ENCODE measurements at places on chromosomes 1 and 21. TPM values are rescaled to one million over a fixed set of nuclear protein-coding genes. Genes with fewer than 3 reads are reported as not detected.
A peak's percentile ranks its signal among the peaks of the same experiment; 100 is the strongest.

DNA sequence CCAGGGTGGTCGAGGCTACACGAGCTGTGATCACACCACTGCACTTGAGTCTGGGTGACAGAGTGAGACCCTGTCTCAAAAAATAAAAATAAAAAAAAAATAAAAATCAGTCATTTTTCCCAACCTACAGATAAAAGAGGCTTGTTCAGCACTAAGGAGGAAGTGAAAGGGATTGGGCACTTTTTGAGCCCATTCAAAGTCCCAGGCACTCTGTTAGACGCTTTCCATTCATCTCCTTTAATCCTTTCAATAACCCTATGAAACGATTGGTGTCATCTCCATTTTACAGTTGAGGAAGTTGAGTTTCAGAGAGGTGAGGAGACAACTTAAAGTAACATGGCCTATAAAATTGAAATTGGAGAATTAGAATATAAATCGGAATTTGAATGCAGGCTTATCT lies 10.4 kb upstream of the AGO4 start:
- DNase-seq: no peak

GRCh38 chr1:217605390-217605789 lies 25.5 kb downstream of the GPATCH2 start:
- no peak for DNase-seq

- no peak for DNase-seq
Observed at GRCh38 chr1:203048086-203048485, 21.8 kb downstream of the PPFIA4 start.

DNA sequence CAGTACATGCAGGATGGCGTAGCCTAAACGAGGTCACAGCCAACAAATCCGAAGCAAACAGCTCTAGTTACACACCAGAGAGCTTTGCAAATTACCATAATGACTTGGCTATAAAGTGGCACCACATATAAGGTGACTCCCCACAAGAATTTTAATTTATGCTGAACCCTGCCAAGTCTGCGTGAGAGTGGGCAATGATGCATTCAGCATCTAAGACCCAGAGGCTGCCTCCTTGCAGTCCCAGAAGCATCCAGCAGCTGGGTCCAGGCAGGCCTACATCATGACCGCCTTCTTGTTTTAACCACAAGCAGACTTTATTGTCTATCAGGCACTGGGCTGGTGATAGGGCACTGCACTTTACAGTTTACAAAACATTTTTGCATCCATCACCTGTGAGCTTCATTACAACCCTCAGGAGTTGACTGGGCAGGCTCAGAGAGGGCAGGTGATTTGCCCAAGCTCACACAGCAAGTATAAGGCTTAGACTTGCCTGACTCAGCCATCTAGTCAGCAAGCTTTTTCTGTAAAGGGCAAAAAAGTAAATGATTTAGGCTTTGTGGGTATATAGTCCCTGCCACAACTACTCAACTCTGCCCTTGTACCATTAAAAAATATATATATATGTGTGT lies 134.6 kb downstream of the GLIS1 start:
- DNase-seq: no peak

GRCh38 chr21:35119501-35120047 lies 70.5 kb upstream of the RUNX1 start:
- DNase-seq: no peak

DNA sequence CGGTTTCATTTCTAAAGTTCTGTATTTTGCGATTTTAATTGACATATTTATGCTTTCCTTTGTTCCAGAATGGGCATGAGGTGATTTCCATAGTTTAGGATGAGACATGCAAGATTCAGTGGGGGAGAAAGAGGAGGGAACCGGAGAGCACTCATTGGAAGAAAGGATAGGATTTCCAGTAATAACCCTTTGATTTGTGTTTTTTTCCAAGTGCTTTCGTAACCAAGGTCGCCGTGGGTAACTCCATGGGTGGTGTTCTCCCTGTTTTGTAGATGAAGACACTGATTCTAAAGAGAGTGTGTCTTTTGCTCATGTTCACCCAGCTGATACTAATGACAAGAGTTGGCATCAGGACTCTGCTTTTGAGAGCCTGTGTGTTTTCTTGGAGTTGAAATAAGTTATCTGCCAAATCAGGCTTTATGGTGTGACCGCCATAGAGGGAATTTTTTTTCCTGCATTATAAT lies 170.1 kb downstream of the DHRS3 start:
- DNase-seq: no peak

DNA sequence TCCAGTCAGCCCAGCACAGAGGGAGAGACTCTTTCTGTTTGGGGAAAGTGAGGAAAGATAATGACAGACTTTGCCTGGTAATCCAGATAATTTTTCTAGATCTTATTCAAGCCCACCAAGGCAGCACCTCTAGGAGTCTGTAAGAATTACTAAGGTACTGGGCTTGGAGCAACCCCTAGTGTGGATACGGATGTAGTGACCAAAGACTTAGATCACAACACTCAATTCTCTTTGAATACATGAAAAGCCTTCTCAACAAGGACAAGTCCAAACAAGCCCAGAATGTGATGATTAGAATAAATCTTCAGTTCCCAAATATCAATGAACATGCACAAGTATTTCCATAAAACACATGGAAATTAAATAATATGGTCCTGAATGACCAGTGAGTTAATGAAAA lies 206.9 kb downstream of the MRPL39 start:
- no peak for DNase-seq

GRCh38 chr1:158062174-158062573 lies 68.7 kb downstream of the KIRREL1 start:
- no peak for DNase-seq

GRCh38 chr1:238624776-238625175 lies 734.1 kb upstream of the ZP4 start:
- DNase-seq: no peak

DNA sequence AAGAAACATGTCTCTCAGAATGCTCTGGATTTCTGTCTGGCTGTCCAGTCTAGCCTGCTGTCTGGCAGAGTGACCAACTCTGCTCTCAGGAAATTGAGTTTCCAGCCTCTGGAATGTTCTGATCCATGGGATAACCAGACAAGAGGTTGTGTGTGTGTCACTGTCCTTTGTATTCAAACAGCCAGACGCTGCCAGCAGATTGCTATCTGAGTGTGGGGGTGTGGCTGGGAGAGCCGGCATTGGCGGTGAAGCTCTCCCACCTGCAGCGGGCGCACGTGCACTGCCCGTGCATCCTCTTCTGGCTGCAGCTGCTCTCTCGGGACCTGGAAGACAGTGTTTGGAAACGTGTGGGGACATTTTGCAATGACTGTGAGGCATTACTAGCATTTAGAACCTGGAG lies 26.1 kb downstream of the PKP1 start:
- peak; percentile 94 for DNase-seq

DNA sequence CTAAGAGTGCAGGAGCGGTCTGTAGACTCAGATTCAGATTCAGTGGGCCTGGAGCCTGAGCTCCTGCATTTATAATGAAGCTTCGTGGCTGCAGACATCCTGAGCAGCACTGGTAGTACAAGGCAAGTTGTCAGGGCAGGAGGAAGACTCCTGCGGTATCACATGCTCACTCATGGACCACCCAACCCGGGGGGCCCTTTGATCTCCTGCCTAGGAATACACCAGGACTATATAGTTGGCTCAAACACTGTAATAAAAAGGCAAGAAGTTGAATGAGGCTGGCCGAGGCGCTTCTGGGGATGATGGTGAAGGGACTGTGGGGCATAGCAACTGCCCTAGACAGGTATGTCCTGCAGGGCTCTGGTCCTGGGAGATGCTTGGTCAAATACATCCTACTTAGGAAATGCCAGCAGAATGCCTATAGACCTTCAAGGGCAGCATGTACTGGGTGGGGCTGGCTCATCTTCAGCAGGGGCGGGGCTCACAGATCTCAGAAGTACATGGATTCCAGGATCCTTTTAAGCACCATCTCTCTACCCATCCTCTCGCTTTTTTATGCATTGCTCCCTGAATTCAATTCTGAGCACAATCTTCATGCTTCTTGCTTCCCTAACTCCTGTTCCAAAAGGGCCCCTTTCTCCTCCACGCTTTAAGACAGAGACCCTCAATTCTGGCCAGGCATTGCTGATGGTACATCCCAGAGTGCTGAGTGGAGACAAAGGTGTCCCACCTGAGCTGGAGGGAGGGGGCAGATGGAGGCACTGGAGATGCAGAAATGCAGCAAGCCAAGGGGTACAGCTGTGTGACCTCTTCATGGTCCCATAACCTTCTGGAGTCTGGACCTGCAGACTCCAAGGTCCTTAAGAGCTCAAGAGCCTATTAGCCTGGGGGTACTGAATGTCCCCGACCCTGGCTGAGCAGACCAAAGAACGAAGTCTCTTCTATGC lies 2.1 kb upstream of the RAP1GAP start:
- no peak for DNase-seq

DNA sequence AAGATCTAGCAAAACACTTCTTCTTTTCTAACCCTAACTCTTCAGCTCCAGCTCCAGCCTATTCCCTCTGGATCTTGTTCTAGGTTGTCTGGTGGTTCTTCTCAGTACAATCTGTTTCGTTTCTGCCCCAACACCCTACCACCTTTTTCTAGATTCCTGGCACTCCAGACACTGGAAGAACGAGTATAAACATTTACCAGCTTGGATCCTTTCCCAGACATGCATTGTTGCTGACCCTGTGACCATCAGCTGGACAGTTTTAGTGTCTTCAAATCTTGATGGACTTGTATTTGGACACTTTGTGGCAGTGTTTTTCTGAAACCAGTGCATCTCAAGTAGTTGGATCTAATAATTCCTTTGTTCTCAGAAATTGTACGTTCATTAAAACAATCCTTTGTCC lies 30.6 kb upstream of the CACNA1E start:
- no peak for DNase-seq

DNA sequence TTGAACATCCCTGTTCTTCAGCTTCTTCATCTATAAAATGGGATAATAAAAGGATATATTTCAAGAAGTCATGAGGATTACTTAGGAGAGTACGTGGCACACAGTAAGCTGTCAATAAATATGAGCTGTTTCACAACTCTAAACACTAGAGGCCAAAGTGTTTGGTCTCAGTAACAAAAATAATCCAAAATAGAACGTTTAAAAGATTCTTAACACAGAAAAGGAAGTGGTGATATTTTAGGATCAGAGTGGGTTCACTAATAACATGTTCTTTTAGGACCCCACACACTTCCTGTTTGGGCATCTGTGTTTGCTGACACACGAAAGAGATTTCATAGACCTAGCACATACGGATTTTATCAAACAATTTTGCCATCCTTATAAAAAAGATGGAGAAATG lies 32.9 kb downstream of the TNFSF18 start:
- no peak for DNase-seq

- DNase-seq: no peak
Observed at GRCh38 chr21:31234936-31235335, 109.1 kb downstream of the TIAM1 start.

- peak; percentile 88 for DNase-seq
Observed at GRCh38 chr1:225891229-225891972, 2.5 kb upstream of the LEFTY1 start.

- DNase-seq: no peak
Observed at GRCh38 chr1:23624440-23624839, 65.1 kb upstream of the ID3 start.

DNA sequence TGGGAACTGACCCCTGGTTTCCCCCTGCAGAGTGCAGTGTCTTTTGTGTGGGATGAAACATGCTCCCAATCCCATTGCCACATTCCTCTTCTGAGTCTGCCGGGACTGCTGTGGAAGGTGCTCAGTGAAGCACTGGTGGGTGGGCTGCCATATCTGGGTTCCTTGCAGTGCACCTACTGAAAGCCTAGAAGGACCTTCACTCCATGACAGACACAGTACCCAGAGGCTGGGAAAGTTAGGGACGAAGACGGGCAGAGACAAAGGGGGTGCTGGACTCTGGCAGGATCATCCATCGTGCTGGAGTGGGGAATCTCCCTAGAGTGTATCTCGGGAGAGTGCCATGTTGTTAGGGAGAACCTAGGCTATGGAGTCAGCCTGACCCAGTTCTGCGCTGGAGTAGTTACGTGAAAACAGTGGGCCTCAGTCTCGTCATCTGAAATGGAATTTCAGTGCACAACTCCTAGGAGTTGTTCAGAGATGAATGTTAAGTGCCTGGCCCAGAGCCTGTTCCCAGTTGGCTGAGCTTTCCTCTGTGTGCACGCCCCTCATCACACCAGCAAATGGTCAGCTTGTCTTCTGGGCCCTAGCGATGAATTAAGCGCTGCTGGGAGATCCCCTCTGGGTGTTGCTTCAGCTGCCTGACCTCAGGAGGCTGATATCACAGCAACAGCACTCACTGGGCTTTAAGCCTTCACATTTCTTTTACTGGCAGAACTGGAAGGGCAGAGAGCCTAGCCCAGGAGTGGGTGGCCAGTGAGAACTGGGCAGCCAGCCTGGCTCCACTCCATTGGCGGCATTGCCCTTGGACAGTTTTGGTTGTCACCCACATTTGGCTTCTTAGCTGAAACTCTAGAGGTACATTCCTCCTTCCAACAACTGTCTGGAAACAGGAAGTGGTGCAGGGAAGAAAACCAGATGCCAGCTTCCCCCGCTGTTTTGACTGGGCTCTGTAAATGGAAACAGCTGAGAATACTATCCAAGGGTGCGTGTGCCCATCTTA lies 479.8 kb upstream of the VAMP3 start:
- peak; percentile 14 for DNase-seq

- peak; percentile 48 for DNase-seq
Observed at GRCh38 chr21:33168886-33169285, 60.9 kb upstream of the IFNAR2 start.

- no peak for DNase-seq
Observed at GRCh38 chr1:110255392-110255787, 45.3 kb downstream of the KCNC4 start.

DNA sequence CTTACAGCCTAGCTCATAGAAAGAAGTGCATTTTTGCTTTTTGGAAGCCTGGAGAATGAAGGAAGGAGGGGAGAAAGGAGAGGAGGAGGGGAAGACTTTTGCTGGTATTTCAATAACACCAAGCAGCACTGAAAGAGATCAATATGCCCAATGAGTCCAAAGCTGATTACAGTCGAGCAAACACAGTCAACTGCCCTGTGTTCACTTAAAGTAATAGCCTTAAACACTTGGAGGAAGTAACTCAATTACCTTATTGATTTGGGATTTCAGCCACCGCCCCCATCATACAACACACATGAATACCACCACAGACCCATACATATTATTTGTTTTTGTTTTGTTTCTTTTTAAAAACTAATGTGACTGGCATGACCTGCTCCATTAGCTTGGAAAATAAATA lies 23.3 kb upstream of the RXRG start:
- no peak for DNase-seq

DNA sequence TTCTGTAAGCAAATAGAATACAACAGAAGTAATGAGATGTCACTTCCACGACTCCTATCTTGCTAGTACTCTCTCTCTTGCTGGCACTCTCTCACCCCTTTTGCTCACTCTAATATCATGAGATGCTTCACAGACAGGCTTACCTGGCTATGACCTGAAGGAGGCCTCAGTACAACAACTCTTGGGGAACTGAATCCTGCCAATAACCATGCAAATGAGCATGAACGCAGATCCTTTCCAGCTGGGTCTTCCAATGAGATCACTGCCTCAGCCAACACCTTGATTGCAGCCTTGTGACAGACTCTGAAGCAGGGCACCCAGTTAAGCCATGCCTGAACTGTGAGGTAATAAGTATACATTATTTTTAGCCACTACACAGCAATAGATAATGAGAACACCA lies 53.1 kb upstream of the ADAR start:
- no peak for DNase-seq

RUNX3 gene
- 0.42 TPM for total RNA-seq

CASQ2 gene
- total RNA-seq: not detected

FCRLB gene
- 1.1 TPM for total RNA-seq

GBP6 gene
- total RNA-seq: 1.0 TPM

OSCP1 gene
- total RNA-seq: 6.4 TPM

TTC24 gene
- not detected for total RNA-seq

RAB29 gene
- 38.4 TPM for total RNA-seq

UBE2U gene
- total RNA-seq: not detected

HEYL gene
- not detected for total RNA-seq

PCP4 gene
- total RNA-seq: not detected

TBX19 gene
- 0.68 TPM for total RNA-seq

FNBP1L gene
- 39.2 TPM for total RNA-seq

CYP4B1 gene
- total RNA-seq: 0.52 TPM

All from mammary epithelial cell (primary cell).